ENCODE measurements at places on chromosomes 6 and 20.

DNA sequence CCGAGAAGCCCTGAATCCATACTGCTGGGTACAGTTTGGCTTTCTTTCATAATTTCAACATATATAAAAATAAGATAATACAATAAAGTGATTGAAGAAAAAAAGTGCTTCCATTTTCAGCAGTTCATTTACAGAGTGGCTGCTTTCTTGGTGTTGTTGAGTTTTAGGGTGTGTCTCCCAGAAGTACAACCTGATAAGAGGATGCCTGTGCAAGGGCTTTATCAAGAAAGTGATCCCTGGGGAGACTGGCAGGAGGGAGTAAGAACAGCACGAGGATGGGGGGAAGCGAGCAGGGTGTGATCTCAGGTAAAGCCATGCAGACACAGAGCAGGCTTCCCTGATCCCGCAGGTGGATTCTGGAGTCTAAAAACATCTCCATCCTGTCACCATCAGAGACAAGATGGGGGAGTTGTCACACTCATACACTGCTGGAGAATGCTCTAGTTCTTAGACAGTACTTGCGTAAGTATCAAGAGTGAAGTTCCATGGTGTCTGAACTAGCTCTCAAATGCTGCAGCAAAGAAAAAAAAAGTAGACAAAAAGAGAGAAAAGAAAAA lies 395.9 kb downstream of the CDH26 start:
- no peak for DNase-seq

DNA sequence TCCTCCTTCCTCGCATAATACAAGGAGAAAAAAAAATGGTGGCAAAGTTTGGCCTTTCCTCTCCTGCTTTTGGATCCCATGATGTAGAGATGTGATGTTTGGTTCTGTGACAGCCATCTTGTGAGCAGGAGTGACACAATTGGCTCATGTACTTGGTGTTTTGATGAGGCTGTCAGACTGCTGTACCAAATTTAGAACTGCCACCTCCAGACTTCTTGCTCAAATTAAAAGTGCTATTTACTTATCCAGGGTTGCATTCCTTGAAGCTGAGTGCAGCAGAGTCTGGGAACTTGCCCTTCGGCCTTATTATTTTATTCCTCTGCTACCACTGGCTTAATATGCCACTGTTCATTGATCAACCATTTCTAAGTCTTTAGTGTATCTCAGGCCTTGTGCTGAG lies 21.9 kb downstream of the BCAS1 start:
- no peak for DNase-seq

DNA sequence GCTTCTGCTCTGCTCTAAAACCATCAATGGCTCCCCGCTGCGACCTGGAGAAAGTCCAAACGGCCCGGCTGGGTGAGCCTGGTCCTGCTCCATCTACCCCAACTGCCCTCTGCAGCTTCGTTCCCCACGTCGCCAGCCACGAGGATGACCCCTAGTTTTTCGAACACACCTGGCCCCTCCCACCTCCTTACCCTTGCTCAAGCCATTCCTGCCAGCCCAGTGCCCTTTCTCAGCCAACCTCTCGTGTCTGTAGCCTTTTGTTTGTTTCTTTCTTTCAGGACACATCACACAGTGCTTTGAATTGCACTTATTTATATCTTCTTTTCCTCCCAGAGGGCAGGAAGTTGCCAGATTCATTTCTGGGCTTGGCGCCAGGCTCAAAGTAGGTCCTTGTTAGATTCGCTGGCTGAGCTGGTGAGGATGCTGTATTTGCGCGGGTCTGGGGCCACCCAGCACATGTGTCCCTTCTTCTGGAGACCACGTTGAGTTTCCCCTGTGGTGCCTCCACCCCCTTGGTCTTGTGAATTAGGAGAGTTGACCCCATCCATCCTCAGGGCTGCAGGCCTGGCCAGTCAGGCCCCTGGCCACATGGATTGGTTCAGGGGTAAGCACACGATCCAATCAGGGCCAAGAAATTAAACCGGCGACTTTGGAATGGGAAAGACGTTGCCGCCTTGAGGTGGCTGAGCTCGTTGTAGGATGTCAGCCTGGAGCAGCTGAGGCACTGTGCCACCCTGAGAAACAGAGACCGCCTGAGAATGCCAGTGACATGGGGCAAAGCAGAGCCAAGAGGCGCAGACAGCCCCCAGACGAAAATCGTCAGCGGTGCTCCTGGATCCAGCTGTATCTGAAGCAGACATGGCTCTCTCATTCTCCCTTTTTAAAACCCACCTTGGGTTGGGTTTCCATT lies 156.0 kb downstream of the CEBPB start:
- DNase-seq, result no peak

GRCh38 chr6:2883673-2884072 lies 19.4 kb downstream of the SERPINB9 start:
- no peak for DNase-seq

- no peak for DNase-seq
These were observed 6.9 kb downstream of the RIMS4 start for GRCh38 chr20:44803383-44803941.

- no peak for DNase-seq
These were observed 197.5 kb upstream of the CST7 start for GRCh38 chr20:24751551-24751950.

GRCh38 chr6:21189759-21190158 lies 403.8 kb upstream of the SOX4 start:
- DNase-seq, result no peak

- DNase-seq, result no peak
These were observed 15.9 kb downstream of the NRN1 start for GRCh38 chr6:5990786-5991185.

- DNase-seq, result no peak
These were observed 666.6 kb upstream of the SLC35B3 start for GRCh38 chr6:9101920-9102319.

Measured in T47D (cell line).